ENCODE measurements at places on chromosomes 6 and 20.

DNA sequence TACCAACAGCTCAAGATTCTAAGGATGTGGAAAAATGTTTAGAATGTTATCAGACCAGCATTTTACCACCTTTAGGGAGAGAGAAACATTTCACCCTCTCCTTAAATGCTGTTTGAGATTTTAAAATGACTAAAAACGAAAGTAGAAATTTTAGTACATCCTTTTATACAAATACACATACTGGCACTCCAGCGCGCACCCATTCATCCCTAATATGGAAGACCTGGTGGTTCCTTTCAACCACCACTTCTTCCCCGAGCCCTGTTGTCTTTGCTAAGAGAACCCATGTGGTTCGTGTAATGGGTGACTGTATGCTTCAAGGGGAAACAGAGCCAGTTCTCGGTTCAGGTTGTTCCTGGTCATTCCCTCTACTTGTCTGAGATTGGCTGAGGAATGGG, 21.3 kb downstream of the SPATA2 start:
- no peak for DNase-seq

DNA sequence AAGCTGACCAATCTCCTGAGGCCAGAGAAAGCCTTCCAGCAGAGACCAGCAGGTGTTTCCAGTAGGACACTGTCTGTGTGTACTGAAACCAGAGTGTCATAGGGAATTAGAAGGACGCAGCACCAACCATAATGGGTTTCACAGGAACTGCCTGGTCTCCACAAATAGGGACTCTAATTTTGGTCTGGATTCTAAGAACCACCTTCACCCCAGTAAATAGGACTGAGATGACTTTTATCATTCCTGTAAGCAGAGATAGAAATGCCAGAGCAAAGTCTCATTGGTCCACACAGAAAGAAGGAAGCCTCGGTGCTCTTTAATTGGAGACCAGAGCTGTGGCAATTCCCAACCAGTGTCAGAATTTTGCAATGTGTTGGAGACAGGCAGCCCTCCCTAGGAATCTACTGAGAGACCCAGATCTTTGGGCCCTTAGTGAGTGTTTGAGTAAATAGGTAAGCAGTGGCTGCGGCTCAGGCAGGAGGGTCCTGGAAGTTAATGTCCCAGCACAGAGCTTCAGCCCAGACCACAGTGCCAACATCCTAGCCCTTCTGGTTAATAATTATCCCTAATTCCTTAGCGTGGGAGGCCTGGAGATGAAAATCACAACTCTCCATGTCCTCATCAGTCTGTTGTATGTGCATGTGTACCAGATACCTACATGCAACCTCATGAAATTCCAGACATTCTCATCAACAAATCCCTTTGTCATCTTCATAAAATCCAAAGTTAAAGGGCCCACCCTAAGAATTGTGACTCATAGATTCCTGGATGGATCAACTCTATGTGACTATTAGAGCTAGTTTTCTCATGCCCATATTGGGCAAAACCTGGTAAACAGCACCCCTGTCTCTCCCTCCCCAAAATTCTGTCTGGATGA, 81.2 kb downstream of the UNC5CL start:
- peak; percentile 98 for DNase-seq

DNA sequence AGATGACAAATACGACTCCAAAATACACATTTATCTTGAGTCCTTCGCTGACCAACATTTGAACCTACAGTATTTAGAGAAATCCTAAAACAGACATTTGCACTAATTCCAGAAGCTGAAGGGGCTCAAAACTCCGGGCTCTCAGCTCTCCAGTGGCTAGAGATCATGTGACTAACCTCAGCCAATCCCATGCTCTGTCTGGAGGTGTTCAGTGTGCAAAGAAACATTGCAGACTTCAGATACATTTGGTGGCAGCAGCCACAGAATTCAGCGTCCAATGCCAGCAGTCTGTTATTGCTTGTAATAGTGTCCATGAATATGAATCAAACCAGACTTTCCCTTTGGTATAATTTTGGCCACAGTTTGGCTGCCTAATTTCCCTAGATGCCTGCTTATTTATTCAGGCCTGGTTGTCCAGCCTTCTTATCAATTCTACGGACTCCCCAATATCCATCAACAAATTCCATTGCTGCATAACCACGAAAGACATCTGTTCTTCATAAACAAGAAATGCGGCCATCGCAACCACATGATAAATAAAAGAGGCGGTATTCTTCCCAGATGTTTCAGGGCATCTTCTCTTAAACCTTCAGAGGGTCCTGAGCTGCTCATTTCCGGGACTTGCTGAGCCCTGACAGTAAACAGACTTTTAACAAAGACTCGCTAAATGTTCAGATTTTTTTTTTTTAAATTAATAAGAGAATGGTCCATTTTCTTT, 14.5 kb upstream of the CYP24A1 start:
- DNase-seq: no peak

- DNase-seq: no peak
These were observed 469.1 kb upstream of the IRAK1BP1 start for GRCh38 chr6:78398292-78398691.

DNA sequence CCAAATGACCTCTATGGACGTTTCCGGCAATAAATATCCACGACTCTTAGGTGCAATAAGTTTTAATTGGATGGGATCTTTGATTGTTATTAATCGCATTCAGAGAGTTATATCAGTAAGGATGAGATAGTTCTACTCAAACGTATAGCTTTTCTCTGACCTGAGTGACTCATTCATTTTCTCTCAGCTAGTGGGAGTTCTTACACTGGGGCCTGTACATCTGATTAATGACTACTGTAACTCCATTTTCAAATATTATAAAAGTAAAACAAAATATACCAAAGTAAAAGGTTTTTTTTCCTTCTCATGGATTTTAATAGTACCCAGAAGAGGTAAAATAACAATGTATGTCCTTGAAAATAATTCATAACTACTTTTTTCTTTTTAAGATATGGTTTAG, 41.1 kb upstream of the SAMD5 start:
- no peak for DNase-seq

DNA sequence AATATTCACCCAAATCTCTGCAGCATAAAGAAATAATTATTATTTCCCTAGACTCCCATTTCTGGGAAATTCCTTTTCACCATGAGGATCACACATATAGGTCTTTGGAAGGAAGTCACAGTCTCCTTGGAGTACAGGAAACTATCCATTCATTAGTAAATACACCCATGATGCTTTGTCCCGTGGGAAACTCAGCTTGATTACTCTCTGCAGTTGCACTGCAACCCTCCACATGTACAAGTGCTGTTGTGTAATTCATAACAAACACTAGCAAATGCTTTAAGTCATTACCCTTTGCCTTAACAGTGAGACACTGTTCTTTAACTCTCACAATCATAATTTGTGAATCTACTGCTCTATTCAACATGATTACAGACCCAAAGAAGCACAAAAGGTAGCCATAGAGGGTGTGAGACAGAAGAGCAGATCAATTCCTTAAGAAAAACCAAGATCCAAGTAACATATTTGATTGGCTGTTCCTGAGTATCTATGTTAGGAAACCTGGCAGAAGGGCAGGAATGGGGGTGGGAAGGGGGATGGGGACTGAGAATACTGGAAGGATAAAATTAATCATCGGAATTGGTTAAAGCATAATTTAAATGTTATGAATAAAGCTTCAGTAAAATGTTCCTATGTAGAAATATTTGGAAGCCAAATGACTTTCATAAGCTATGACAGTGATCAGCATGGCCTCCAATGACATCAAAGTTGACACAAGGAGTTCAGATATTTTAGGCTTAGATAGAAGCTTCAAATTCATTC, 268.0 kb downstream of the HACE1 start:
- no peak for DNase-seq

DNA sequence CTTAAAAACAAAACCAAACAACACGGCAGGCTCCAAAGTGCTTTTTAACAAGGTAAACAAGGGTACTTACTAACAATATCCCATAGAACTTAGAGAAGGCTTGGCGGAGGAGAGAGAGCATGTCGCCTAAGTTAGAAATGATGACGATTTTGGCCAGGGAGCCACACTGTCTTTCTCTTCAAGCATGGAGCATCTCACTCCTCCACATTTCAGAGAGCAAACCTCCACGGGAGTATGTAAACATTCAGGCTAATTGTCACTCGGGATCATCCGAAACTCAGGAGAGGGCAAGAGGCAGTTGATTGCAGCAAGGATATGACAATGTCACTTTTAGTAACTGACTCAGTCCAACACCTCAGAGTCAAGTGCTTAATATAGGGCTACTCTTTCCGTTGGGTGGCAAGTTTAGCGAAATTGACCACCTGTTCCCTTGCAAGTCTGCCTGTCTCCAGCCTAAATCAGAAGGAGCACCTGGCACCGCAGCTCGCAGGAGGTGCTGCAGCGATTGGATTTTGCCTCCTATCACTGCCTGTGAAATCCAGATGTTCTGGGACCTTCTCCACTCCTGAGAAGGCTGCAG, 65.8 kb upstream of the RPS6KA2 start:
- DNase-seq: no peak

DNA sequence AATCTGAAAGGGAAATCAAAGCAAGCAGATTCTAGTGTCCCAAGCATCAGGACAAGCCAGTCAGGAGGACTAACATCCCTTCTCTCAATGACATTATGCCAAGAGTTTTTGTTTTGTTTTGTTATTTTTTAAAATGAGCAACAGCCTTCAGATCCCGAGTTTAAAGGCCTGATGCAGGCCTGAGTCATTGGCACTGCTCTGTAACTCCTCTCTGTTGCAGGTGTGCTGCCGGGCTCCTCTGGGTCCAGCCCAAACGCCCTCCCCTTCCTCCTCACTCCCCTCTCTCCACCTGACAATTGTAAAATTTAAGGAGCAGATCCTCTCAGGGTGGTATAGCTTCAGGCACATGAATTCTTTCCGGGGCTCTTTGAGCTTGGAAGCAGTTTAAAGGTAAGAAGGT, 502.0 kb downstream of the BMP2 start:
- DNase-seq: no peak

GRCh38 chr20:11807054-11808048, 110.3 kb upstream of the BTBD3 start:
- peak; percentile 72 for DNase-seq

DNA sequence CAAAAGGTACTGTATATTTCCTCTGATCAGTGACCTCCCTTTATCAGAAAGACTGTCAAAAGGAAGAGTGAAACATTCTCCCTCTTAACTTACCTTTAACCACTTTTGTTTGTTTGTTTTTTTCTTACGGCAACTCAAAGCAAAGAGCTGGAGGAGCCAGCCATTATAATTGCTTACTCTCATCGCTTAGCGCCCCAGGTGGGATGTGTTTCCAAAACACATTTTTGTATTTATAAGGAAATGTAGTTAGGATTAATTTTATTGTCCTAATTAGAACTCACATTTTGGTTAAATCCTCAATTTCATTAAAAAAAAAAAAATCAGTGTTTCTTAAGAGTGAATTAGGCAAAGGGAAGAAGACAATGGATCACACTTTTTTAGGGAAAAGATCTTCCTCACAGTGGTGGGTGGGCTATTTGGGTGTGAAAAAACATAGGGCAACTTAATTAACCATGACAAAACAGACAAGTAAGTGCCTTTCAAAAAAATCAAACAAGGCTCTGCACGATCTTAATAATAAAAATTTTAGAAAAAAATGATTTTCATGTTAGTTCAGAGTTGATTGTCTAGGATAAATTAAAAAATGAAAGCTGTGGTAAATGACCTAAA, 1.2 kb upstream of the PHACTR2 start:
- no peak for DNase-seq

DNA sequence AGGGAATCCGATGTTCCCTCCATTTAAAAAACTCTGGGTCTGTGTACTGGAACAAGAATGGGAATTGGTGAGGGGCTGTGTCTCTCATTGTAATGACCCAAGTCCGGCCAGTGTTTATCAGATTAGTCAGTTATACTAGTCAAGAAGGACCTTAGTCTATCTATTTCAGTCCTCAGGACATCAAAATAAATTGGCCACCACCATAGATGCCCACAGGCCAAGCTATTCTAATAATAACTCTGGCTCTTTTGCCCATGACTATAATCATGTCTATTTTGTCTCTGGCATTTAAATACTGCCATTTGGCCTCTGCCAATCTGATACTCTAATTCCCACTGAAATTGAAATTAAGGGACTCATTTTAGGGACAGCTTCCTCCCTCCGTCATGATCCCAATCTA, 37.8 kb downstream of the ELOVL4 start:
- DNase-seq: no peak

GRCh38 chr6:2469428-2469827, 224.0 kb upstream of the GMDS start:
- DNase-seq: no peak

DNA sequence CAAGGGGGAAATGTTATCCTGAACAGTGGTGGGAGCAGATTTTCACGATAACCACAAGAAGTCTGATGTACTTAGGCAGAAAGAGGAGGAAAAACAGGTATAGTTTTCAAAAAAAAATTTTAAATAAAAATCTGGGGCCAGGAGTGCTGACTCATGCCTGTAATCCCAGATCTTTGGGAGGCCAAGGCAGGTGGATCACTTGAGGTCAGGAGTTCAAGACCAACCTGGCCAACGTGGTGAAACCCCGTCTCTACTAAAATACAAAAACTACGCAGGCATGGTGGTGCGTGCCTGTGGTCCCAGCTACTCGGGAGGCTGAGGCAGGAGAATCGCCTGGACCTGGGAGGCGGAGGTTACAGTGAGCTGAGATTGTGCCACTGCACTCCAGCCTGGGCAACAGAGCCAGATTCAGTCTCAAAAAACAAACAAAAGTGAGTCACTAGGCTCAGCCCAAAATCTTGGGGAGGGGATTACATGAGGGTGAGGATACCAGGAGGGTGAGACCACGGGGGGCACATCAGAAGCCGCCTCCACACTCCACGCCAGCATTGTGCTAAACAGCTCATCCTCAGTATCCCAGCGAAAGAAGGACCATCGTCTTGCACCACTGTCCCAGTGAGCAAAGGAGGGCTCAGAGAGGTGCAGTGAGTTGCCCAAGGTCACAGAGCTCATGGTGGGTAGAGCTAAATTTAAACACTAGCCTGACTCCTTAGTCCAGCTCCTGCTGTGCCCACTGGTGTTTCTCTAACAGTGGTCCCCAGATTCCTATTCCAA, 33.7 kb downstream of the BCAS4 start:
- DNase-seq: no peak

DNA sequence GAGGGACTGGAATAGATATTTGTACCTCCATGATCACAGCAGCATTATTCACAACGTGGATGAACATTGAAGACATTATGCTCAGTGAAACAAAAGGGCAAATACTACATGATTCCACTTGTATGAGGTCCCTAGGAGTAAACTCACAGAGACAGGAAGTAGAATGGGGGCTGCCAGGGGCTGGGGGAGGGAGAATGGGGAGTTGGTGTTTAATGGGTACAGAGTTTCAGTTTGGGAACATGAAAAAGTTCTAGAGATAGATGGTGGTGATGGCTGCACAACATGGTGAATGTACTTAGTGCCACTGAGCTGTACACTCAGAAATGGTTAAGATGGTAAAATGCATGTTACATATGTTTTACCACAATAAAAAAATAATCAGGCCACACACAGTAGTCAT, 164.3 kb upstream of the RREB1 start:
- no peak for DNase-seq

- no peak for DNase-seq
These were observed 23.6 kb upstream of the STX16 start for GRCh38 chr20:58627212-58628072.

- DNase-seq: peak; percentile 83
These were observed 114.2 kb upstream of the JARID2 start for GRCh38 chr6:15131651-15132061.

GRCh38 chr20:58712806-58713731, 20.5 kb downstream of the NPEPL1 start:
- no peak for DNase-seq

GRCh38 chr6:146892613-146893401, 294.0 kb downstream of the ADGB start:
- peak; percentile 13 for DNase-seq

Data from kidney glomerular epithelial cell (primary cell).